ENCODE measurements at places on chromosomes 6 and 20.
A peak's percentile ranks its signal among the peaks of the same experiment; 100 is the strongest.

DNA sequence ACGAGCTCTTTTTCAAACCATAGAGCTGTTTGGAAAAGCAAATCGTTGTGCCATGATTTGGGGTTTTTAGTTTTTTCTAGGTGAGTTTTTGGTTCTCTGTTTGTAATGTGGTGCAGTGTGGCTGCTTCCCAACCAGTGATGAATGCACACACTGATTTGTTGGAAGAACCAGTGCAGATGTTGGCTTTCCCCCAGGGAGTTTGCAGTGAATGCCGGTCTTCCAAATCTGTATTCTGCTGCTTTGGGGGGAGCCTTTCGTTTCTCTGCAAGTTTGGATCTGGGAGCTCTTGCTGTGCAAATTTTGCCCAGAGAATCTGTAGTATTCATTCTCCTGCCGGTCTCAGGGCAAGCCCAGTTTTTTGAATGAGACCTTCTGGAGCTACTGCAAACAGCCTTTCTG, 14.5 kb downstream of the HECA start:
- no peak for DNase-seq

DNA sequence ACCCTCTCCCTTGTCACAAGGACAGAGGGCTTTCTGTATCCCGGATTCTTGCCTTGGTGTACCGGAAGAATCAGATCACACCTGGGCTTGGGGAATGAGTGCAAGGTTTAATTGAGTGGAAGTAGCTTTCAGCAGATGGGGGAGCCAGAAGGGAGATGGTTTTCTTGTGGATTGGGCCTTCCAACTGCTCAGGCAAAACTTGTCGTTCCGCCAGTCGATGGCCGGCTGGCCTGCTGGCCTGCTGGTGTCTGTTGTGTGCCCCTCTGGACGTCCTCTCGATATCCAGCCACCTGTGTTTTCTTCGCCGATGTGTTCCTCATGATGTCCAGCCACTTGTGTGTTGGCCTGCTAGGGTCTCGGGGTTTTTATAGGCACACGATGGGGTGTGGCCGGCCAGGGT, 168.1 kb downstream of the CDKAL1 start:
- no peak for DNase-seq

DNA sequence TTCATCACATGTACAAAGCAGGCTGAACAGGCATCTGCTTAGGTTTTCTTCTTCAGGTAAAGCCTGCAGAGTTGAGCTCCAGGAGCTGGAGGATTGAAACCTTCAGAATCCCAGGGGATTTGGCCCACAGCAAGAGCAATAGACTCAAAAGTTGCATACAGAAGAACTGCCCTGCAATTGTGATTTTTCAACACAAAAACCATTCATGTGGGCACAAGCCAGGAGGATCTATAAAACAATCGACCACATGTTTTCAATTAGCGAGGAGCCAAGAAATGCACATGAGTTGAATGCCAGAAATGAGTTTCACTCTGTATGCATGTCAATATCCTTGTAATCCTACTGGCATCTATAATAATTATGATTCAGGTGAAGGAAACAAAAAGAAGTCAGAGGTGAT, 576.4 kb downstream of the HDGFL1 start:
- DNase-seq = no peak

DNA sequence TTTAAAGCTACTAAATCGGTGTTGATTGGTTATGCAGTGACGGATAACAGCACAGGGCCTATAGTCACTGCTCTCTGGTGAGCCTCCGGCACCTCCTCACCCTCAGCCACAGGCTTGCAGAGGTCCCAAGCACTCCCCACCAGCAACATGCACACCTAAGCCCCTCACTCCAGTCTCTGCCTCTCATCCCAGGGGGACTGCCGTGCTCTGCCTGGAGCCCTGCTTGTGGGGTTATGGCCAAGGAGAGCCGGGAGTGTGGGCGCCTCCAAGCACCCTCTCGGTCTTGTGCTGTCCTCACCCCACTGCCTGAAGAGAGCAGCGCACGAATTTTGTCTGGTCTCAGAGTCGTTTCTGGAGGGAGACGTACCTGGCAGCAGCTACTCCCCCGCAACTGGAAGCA, 6.8 kb upstream of the EEF1A2 start:
- DNase-seq = peak; percentile 47

GRCh38 chr6:160111806-160112205, 9.8 kb upstream of the SLC22A1 start:
- DNase-seq = no peak

DNA sequence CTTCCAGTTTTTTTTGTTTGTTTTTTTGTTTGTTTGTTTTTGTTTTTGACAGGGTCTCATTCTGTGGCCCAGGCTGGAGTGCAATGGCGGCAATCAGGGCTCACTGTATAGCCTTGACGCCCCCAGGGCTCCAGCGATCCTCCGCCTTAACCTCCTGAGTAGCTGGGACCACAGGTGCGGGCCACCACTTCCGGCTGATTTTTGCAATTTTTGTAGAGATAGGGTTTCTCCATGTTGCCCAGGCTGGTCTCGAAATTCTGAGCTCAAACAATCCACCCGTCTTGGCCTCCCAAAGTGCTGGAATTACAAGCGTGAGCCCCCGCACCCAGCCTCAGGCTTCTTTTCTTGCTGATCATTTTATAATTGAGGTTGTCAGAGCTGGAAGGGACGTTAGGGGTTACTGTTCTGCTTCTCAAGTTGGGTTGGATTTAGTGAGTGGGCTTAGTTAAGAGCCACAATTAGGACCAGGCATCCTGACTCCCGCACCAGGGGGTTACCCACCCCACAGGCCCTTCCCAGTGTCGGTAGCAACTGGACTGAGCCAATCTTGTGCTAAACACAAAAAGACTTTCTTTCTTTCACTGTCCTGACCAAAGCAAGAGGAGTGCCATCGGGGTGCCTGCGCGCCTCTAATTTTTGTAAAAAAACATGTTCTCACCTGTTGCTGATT, 13.1 kb upstream of the ZSCAN9 start:
- DNase-seq = no peak
